ENCODE measurements at places on chromosomes 2 and 18. TPM values are rescaled to one million over a fixed set of nuclear protein-coding genes. Genes with fewer than 3 reads are reported as not detected.

GRCh38 chr2:104052356-104052755, 801.6 kb upstream of the POU3F3 start:
- DNase-seq = no peak

The PPP1R1C gene
- 3.5 TPM for polyA plus RNA-seq

DNA sequence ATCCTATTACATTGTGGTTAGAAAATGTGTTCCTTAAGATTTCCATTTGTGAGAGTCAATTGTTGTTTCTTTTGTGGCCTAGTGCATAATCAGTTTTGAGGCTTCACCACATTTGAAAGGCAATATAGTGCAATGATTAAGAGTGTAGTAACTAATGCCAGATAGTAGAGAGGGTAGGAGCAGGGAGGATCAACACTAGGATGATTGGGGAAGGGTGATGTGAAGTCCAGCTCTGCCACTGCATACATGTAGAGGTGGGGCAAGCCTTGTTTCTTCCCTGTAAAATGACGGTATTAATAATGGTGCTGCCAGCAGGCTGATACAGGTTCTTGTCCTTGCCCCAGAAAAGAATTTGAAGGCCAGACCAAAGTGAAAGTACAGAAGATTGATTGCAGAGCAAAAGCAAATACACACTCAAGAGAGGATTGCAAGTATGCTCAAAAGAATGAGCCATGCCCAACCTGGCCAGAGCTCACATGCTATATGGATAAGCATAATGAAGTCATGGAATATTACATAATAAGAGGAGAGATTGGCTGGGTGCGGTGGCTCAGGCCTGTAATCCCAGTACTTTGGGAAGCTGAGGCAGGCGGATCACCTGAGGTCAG, 8.0 kb downstream of the SP100 start:
- peak; percentile 79 for DNase-seq

- DNase-seq = no peak
These were observed 272.0 kb downstream of the CYRIA start for GRCh38 chr2:16393500-16394071.

The REG3A gene
- 0.13 TPM for polyA plus RNA-seq

The SESTD1 gene
- polyA plus RNA-seq = 69.3 TPM

- no peak for DNase-seq
These were observed 18.0 kb upstream of the ACKR3 start for GRCh38 chr2:236551471-236552211.

The CPSF3 gene
- polyA plus RNA-seq = 15.5 TPM

The TCF23 gene
- 1.4 TPM for polyA plus RNA-seq

The MCM6 gene
- 9.7 TPM for polyA plus RNA-seq

The SCN9A gene
- polyA plus RNA-seq = 24.3 TPM

DNA sequence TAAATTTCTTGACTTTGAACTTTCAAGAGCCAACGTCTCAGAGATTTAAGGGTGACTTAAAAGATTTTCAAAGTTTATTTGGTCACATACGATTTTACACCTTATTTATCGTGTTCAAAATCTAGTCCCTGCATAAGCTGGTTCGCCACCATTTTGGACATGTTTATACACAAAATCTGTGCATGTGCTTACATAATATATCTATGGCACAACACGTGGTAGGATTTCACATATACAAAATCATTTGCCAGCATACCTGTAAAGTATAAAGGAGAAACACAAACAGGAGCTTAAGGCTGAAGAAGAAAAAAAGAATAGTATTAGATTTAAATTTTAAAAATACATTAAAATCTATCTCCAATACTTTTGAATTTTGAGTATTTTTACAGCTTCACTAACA, 190.0 kb upstream of the KYNU start:
- no peak for DNase-seq

Measured in HepG2 (cell line).